Stimulated activated CD8-positive, alpha-beta memory T cell treated with anti-CD3 and anti-CD28 coated beads, Interleukin-2, amount 100 ng/mL, for 48 hours (primary cell): ENCODE measurements at places on chromosomes 1 and 21.

DNA sequence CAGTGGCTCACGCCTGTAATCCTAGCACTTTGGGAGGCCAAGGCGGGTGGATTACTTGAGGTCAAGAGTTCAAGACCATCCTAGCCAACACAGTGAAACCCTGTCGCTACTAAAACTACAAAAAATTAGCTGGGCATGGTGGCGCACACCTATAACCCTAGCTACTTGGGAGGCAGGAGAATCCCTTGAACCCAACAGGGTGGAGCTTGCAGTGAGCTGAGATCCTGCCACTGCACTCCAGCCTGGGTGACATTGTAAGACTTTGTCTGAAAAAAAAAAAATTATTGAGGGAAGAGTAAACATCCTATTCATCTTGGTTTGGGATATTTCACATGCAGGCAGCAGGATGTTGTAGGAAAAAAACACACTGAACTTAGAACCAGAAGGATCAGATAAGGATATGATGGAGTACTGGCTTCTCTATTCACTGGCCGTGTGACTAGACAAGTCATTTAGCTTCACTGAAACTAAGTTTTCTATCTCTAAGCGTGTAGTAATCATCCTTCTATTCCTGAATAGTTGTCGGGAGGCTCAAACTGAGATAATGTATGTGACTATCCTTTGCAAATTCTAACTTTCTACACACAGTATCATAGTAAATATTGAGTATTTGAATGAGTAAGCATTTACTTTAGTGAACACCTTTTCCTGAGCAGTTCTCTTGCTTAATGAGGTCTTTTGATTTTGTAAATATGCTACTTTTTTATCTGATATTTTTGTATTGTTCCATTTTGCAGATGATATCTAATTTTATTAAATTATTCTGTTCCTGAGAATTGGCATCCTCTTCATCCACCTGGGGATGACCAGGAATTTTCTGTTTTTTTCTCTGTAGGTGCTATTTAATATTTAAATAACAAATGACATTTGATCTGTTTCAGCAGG lies 18.2 kb downstream of the CAP1 start:
- no peak for DNase-seq

- DNase-seq: no peak
These were observed 5.9 kb upstream of the NUF2 start for GRCh38 chr1:163315773-163316374.

- no peak for DNase-seq
These were observed 37.2 kb downstream of the ROR1 start for GRCh38 chr1:63810936-63811469.

DNA sequence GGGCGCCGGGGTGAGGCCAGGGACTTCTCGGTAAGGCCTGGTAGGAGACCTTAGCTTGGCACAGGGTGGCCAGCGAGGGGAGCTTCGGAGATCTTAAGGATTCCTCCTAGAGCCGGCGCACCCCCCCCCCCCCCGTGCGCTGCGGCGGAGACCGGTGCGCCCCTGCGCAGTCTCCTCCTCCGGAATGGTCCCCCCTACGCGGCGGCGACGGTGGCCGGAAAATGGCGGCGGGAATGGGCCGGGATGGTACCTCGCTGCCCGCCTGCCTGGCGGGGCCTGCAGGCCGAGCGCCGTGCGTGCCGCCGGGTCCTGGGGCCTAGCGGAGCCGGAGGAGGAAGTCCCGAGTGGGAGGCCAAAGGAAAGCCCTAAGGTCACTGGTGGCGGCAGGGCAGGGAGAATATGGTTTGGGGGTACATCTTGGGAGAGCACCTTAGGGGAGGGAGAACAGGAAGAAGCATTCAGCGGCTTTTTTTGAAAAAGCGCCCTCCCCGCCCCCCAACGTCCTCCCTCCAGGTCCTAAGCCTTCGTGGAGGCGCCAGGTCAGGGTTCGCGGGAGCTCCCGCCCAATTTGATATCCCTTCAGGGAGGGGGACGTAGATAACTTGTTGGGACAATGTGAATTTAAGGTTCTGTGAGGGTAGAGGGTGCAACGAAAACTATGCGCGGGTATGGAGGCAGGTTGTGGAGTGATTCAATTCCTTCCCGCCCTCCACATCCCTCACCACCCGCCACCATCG lies 429 bp downstream of the SRRM1 start:
- peak; percentile 34 for DNase-seq
